Tracheal epithelial cell (primary cell): ENCODE measurements at places on chromosomes 3 and 15. TPM values are rescaled to one million over a fixed set of nuclear protein-coding genes. Genes with fewer than 3 reads are reported as not detected.

Gene DUOX1
- total RNA-seq = 19.0 and 34.3 TPM in 2 replicates

Gene PLA1A
- under 0.01 and 0.96 TPM in 2 replicates for total RNA-seq

Gene FRMD4B
- 33.2 and 40.0 TPM in 2 replicates for total RNA-seq

Gene MYEF2
- total RNA-seq = 0.43 and 4.8 TPM in 2 replicates

Gene SOX14
- not detected in 2 replicates for total RNA-seq

Gene APOD
- total RNA-seq = 3.1 and 10.4 TPM in 2 replicates

Gene MYRIP
- total RNA-seq = under 0.01 TPM in 2 replicates

Gene EAF2
- 0.72 and 9.2 TPM in 2 replicates for total RNA-seq

Gene CLRN1
- not detected in 2 replicates for total RNA-seq

Gene WWTR1
- total RNA-seq = 9.2 and 36.9 TPM in 2 replicates

Gene ACP3
- 0.96 and 1.9 TPM in 2 replicates for total RNA-seq

Gene MLF1
- total RNA-seq = 4.9 and 10.4 TPM in 2 replicates

Gene EPB42
- total RNA-seq = not detected in 2 replicates

Gene ADGRG7
- 38.3 TPM in 1 of 2 replicates, not detected in the other for total RNA-seq

Gene LRRC34
- 0.64 and 2.7 TPM in 2 replicates for total RNA-seq

Gene CHMP2B
- total RNA-seq = 27.5 and 38.4 TPM in 2 replicates

Gene ATP2B2
- total RNA-seq = under 0.01 TPM in 1 of 2 replicates, not detected in the other

Gene HIGD2B
- total RNA-seq = not detected in 2 replicates

Gene DAZL
- not detected in 2 replicates for total RNA-seq

Gene SPINK8
- total RNA-seq = not detected in 2 replicates

Gene PIF1
- 0.21 and 0.72 TPM in 2 replicates for total RNA-seq

Gene NOX5
- under 0.01 TPM in 1 of 2 replicates, not detected in the other for total RNA-seq

Gene CFAP44
- 1.1 and 1.7 TPM in 2 replicates for total RNA-seq
